ENCODE measurements at places on chromosomes 4 and X. TPM values are rescaled to one million over a fixed set of nuclear protein-coding genes. Genes with fewer than 3 reads are reported as not detected.

DNA sequence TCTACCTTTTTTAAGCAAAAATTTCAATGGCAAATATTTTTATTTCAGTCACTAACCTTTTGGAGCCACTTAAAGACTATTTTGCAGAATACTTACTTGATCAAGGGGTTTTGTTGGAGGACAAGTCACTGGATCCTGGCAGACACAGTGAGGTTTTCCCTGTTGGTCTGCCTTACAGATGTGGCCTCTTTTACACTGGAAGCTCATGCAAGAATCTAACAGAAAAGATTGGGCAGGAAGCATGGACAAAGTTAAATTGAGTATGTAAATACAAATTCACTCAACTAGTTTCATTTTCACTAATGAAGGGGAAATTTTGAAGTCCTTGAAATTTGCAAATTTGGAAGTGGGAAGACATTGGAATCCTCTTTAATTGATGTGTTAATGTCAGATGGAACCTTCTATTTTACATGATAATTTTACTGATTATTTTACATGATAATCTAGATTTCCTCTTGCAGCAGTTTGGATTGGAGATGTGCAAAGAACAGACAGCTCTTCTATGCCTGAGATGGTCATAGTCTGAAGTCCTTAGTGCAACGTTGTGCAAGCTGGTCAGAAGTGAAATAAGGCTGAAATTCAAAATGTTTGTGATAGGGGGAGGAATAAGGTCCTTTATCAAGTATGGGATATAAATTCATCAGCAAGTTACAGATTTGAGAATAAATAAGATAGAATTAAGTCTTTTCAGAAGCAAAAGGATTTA lies 38.4 kb downstream of the SPARCL1 start:
- no peaks in the 10 kb centered on the region for H3K4me1 ChIP-seq
- peaks cover 52% of the 10 kb centered on the region for H3K36me3 ChIP-seq
- H3K4me3 ChIP-seq = no peak overlapping the region
- no peaks in the 10 kb centered on the region for H3K27me3 ChIP-seq
- peak; percentile 32 for DNase-seq

The GSX2 gene
- polyA plus RNA-seq = not detected

The PDZD11 gene
- polyA plus RNA-seq = 36.6 TPM

The CPZ gene
- 4.4 TPM for polyA plus RNA-seq

DNA sequence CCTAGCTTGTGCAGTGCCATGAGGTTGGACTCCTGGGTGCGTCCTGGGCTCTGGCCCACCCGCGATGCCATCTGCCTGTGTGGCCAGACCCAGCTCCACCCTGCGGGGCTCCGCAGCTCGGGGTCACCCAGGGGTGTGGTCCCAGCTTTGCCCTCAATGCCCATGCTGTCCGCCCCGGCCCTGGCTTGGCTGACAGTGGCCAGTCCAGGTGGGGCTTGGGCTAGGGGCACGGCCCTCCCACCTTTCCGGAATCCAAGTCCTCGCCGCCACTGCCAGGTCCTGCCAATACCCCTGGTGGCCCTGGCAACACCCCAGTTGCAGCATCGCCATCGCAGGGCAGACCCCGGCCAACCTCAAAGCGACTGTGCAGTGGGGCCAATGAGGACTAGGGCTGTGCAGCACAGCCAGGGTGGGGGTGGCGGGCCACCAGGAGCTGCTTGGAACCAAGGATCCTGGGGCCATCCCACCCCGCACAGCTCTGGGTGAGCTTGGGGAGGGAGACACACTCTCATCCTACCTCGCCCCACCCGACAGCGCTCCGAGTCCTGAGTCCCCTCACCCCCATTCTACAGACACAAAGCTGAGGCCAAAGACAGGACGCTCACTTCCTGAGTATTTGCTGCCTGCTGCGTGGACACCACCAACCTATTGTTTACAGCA lies 80.9 kb downstream of the ZNF718 start:
- peak; percentile 8 for DNase-seq
- no peaks in the 10 kb centered on the region for H3K27me3 ChIP-seq
- no peaks in the 10 kb centered on the region for H3K4me1 ChIP-seq
- no peak overlapping the region for H3K27ac ChIP-seq

The GLUD2 gene
- polyA plus RNA-seq = 1.7 TPM

The ACE2 gene
- not detected for polyA plus RNA-seq

GRCh38 chrX:26788402-26788998 lies 572.5 kb downstream of the MAGEB5 start:
- DNase-seq = no peak
- no peaks in the 10 kb centered on the region for H3K36me3 ChIP-seq
- no peak overlapping the region for H3K27ac ChIP-seq

- H3K36me3 ChIP-seq = no peaks in the 10 kb centered on the region
- no peaks in the 10 kb centered on the region for H3K27me3 ChIP-seq
- H3K27ac ChIP-seq = no peak overlapping the region
- no peaks in the 10 kb centered on the region for H3K4me1 ChIP-seq
These were observed 526.3 kb upstream of the TECRL start for GRCh38 chr4:64935469-64936001.

DNA sequence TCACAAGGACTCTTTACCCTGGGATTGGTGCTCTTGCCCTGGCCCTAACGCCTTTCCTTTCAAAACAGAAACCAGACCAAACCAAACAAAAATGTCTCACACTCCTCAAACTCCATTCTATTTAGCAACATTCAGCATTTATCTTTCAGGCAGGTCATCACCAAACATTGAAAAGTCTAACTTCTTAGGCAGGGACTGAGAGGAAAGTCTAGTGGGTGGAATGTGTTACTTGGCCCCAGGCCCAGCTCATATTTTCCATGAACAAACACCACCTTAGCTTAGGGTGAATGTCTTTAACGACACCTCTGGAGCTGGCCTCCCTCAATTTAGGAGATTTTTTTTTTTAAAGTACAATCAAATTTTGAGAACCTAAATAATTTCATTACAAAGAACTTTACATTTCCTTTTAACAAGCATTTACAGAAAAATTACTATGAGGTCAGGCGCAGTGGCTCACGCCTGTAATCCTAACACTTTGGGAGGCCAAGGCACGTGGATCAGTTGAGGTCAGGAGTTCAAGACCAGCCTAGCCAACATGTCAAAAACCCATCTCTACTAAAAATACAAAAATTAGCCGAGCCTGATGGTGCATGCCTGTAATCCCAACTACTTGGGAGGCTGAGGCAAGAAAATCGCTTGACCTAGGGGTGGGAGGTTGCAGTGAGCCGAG lies 10.2 kb upstream of the N4BP2 start:
- no peaks in the 10 kb centered on the region for H3K36me3 ChIP-seq
- H3K4me3 ChIP-seq = no peak overlapping the region
- H3K27ac ChIP-seq = no peak overlapping the region
- peak; percentile 55 for DNase-seq
- no peaks in the 10 kb centered on the region for H3K4me1 ChIP-seq

- no peaks in the 10 kb centered on the region for H3K36me3 ChIP-seq
- no peak overlapping the region for H3K27ac ChIP-seq
- peaks cover 6% of the 10 kb centered on the region for H3K27me3 ChIP-seq
- no peaks in the 10 kb centered on the region for H3K4me1 ChIP-seq
- no peak overlapping the region for H3K4me3 ChIP-seq
These were observed 132.4 kb downstream of the ENOX2 start for GRCh38 chrX:130770615-130771014.

The RBM46 gene
- polyA plus RNA-seq = 0.05 TPM

GRCh38 chr4:78691971-78692821 lies 84.0 kb upstream of the BMP2K start:
- H3K4me3 ChIP-seq = no peak overlapping the region
- DNase-seq = peak; percentile 33
- no peak overlapping the region for H3K27ac ChIP-seq
- no peaks in the 10 kb centered on the region for H3K27me3 ChIP-seq
- H3K4me1 ChIP-seq = no peaks in the 10 kb centered on the region
- H3K36me3 ChIP-seq = no peaks in the 10 kb centered on the region

GRCh38 chr4:589219-589963 lies 13.3 kb upstream of the TMEM271 start:
- no peak for DNase-seq
- no peak overlapping the region for H3K27ac ChIP-seq
- H3K36me3 ChIP-seq = no peaks in the 10 kb centered on the region
- H3K4me3 ChIP-seq = no peak overlapping the region
- H3K4me1 ChIP-seq = no peaks in the 10 kb centered on the region

- no peaks in the 10 kb centered on the region for H3K36me3 ChIP-seq
- peak; percentile 27 for DNase-seq
- peaks cover 14% of the 10 kb centered on the region for H3K4me1 ChIP-seq
- no peak overlapping the region for H3K4me3 ChIP-seq
- no peaks in the 10 kb centered on the region for H3K27me3 ChIP-seq
These were observed 45.0 kb upstream of the SH3RF1 start for GRCh38 chr4:169315530-169316343.

DNA sequence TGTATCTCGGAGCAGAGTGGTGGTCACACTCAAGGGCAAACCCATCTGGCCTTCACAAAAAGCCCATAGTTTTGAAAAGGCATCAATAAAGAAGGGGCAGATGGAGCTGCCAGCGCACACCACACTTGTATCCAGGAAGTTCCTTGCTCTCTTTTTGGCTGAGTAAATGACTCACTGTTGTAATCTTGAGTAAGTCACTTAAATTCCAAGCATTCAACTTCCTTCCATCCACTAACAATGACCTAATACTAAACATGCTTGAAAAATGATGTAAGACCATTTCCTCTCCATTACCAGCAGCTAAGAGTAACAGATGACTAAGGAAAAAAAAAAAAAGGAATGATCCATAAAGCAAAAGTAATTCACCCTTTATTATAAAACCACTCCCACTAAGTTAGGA lies 32.4 kb upstream of the MYOZ2 start:
- H3K4me1 ChIP-seq = peaks cover 10% of the 10 kb centered on the region
- H3K4me3 ChIP-seq = no peak overlapping the region
- peak; percentile 62 for DNase-seq
- H3K27me3 ChIP-seq = no peaks in the 10 kb centered on the region

The SSR4 gene
- polyA plus RNA-seq = 136 TPM
